ENCODE measurements at places on chromosomes 11 and 22.

DNA sequence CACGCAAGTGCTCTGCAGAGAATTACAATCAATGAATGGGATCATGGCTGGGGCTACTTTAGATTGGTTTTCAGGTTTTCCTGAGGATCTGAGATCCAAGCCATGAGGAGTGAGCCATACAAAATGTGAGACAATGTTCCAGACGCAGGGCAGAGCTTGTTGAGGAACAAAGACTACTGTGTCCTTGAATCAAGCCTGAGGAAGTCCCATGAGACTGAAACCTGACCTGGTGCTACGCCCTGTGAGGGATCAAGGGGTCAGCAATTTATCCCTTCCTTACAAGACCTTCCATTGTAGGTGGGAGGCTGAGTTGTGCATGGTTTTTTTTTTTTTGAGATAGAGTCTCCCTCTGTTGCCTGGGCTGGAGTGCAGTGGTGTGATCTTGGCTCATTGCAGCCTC, 2.1 kb downstream of the INCENP start:
- no peak for DNase-seq

- DNase-seq: no peak
Observed at GRCh38 chr11:61377461-61378160, 14.8 kb upstream of the TMEM216 start.

DNA sequence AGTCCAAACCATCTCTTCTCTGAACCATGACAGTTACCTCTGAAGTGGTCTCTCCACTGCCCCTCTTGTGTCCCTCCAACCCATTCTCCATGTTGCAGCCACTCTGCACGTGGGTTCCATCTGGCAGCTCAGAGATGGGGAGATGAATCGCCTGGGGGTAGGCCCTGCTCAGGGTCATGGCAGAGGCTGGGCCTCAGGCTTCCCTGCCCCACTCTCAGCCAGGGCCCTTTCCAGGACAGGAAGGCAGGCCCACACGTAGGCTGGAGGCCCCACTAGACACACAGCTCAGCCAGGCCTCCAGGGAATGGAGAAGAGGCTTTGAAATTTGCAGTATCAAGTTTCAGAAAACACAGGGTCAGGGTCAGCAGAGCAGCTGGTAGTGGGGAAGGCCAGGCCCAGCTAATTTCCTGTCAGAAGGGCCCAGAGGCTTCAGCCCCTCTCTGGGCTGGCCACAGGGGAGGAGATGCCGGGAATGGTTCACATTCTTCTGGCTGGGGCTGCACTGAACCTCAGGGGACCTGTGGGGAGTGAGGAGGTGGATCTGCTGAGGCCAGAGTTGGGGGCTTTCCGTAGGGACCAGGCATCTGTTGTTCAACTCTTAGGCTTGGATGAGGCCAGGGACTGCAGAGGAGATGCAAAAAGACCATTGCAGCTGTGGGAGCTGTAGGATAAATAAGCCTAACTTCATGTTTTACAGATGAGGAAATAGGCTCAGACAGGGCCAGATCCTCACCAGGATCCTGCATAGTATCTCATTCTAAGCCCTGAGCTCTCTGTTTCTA, 101.6 kb downstream of the SWAP70 start:
- no peak for DNase-seq

DNA sequence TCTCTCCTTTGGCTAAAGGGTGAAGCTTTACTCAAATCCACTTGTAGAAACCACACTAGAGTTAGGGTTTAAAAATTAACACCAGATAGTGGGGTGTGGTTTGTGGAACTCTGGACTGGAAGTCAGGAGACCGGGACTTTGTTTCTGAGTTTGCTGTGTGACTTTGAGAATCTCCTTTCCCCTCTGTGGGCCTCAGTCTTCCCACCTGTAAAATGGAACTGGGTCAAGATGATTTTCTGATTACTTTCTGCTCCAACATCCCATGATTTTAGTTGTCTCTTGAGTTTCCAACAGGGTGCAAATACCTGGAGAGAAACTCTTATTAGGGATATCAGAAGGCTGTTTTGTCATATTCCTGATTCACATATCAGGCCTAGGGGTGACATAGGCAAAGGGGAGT, 301.0 kb downstream of the MIAT start:
- DNase-seq: no peak

DNA sequence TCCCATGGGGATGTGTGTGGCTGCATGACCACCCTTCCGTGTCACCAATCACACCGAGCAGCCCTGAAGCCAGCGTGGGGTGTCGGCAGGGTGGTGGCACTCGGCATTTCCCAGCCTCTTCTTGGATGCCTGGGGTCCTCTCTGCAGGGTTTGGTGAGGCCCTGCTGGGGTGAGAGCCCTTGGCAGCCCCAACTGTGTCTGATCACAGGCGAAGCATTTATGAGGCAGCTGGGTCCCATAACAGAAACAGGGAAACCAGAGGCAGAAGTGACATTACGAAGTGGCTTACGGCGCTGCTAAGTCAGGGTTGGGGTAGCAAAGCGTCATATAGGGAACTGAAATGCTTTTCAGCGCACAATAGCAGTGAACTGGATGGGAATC, 92.3 kb upstream of the SEPTIN5 start:
- DNase-seq: no peak

Data from effector memory CD4-positive, alpha-beta T cell (primary cell).